ENCODE measurements at places on chromosomes 16 and 17.

DNA sequence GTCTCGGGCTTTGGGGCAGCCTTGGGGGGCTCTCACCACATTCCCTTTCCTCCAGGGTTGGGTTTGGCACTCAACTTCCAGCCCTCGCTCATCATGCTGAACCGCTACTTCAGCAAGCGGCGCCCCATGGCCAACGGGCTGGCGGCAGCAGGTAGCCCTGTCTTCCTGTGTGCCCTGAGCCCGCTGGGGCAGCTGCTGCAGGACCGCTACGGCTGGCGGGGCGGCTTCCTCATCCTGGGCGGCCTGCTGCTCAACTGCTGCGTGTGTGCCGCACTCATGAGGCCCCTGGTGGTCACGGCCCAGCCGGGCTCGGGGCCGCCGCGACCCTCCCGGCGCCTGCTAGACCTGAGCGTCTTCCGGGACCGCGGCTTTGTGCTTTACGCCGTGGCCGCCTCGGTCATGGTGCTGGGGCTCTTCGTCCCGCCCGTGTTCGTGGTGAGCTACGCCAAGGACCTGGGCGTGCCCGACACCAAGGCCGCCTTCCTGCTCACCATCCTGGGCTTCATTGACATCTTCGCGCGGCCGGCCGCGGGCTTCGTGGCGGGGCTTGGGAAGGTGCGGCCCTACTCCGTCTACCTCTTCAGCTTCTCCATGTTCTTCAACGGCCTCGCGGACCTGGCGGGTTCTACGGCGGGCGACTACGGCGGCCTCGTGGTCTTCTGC, 8.4 kb downstream of the SLC16A3 start:
- DNase-seq = no peak

GRCh38 chr17:33509331-33509730, 216.2 kb upstream of the ASIC2 start:
- no peak for DNase-seq

GRCh38 chr16:10824111-10824893, 5.7 kb upstream of the TVP23A start:
- no peak for DNase-seq

DNA sequence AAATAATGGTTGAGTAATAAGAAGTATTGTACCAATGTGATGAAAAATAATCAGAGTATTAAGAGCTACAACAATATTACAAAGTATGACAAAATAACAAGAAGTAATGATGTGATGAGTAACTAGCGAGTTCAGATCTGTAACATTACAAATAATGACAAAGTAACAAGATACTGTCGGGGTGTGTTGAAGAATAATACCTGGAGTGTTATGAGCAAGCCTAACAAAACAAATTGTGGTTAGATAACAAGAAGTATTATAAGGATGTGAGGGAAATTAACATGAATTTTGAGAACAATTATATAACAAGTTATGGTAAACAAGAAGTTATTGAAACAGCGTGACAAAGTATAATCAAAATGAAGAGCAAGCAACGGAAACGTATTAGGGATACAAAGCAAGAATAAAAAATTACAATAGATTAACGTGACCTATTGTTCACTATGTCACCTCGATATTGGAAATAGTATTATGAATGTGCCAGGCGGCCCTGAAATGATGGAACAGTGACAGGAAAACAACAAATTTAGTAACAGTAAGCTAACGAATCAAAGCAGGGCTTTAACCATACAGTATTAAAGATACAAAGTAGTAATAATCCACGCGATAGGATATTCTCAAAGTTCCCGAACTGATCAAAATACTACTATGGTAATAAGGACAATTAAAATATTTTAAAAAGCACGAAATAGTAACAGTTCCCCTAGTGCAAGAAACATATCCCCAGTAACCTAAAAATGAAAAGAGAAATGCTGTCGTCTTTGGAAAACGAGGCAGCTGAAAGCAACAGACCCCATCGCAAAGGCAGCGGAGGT, 1.6 kb downstream of the TBX4 start:
- DNase-seq = no peak

GRCh38 chr17:20896153-20896649, 146.6 kb downstream of the USP22 start:
- no peak for DNase-seq

GRCh38 chr17:38747463-38748148, 530 bp downstream of the PCGF2 start:
- DNase-seq = no peak

GRCh38 chr17:69870091-69870530, 204.9 kb upstream of the KCNJ16 start:
- no peak for DNase-seq

DNA sequence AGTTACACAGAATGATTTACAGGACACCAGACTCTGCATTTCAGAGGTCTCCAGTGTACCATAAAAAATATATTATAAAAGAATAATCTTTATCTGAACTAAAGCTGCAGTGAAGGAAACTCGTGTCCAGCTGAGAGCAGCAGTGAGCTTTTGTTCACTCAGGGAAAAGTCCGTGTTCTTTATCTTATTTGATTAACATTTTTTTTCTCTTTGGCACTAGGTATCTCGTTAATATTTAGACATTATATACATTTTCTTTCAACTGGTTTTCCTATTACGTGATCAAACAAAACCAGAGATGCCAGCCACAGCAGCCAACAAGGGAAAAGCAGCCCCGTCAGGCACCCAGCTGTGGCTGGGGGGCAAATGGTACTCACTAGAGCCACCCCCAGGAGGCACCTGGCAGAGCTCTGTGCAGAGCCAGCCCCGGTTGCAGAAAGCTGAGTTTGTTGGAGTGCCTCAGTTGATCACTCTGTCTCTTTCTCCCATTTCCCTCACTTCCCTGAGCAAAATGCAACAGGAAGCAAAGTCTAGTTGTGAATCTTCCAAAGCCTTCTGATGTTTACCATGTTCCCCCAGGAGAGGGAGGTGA, 1.1 kb upstream of the HS3ST4 start:
- DNase-seq = no peak

GRCh38 chr17:72602517-72603419, 481.9 kb downstream of the SOX9 start:
- DNase-seq = no peak

GRCh38 chr17:56011406-56012131, 141.7 kb upstream of the ANKFN1 start:
- no peak for DNase-seq

DNA sequence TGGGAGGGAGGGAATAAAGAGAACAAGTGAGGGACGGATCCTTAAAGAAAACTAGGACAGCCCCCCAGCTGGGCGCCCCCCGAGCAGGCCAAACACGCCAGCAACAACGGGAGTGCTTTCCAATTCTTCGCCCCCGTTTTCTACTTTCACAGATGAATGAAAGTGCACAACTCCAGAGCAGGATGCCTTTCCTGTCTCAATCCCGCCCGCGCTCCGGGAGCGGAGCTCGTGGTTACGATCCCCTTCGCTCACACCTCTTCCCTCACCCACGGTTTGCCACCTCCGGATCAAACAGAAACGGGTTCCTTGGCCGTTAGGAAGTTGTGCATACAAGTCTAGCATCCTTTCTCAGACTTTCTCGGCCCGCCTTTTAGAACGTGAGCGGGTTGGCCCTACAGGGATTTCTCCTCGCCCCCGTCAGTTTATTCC, 680 bp downstream of the SKA2 start:
- no peak for DNase-seq

DNA sequence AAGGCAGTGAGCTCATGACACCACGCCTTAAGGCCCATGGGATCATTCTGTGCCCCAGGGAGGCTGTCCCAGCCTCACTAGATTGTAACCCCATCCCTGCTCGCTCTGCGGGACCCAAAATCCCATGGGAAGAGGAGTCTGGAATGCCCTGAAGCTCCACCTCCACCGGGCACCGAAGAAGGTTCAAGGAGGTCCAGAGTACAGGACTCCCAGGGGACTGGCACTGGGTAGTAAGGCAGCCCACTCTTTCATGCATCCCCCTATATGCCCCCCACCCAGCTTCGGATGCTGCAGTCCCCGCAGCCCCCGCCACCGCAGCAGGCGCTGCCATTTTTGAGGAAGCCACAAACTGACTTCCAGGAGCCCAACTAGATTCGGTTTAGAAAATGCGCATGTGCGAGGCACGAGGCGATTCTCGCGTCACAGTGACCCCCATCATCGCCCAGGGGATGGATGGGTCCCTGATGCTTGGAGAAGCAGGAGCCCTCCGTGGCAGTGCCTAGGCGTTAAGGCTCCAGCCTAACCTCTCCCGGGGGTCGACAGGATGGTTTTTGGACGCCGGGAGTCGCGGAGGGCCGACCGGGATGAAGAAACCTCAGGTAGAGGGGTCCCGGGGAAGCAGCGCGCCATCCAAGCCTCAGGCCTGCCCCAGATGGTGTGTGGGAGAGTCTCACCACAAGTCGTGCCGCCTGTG, 1681.0 kb downstream of the TP53TG3F start:
- no peak for DNase-seq

DNA sequence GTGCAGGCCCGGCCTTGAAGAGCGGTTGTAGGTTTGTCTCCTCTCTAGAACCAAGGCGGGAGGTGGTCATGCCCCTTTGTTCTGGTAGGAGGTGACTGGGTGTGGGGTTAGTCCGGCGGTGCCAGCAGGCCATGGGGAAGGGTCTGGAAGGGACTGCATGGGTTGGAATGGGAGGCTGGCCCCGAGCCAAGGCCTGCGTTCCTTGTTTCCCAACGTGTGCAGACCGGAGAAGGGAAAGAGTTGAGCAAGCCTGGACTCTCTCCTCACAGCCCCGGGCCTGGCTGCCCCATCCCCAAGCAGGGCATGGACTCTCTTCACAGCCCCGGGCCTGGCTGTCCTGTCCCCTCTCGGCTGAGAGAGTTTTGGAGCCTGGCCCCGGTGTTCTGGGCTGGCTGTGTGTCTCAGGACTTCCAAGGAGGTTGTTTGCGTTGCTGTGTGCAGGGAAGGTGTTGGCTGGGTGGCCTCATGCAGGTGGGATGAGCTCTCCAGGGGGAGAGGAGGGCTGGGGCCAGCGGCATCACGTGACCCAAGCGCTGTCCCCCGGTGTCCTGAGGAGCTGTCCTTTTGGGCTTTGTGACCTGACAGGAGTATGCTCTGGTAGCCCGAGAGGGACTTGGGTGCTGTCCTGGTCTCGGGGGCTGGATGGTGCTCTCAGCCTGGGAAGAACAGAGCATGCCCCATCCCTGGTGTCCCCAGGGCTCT, 2.6 kb downstream of the CACNA1H start:
- DNase-seq = no peak

GRCh38 chr17:78923660-78924453, 1.3 kb downstream of the TIMP2 start:
- DNase-seq = no peak

- no peak for DNase-seq
These were observed 15.9 kb downstream of the TMEM92 start for GRCh38 chr17:50289991-50290702.

DNA sequence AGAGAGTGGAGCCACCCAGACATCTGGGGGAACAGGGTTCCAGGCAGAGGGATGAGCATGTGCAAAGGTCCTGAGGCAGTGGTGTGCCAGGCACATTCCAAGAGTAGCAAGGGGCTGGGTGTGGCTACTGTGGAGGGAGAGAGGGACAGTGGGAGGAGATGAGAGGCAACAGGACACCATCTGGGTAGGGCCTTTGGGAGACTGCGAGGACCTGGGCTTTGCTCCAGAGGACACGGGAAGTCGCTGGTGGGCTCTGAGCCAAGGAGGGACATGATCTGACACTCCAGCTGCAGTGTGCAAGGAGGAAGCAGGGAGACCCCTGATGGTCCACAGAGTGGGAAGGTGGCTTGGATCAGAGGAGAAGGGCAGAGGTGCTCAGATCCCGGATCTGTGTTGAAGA, 56.7 kb upstream of the MED9 start:
- DNase-seq = no peak

DNA sequence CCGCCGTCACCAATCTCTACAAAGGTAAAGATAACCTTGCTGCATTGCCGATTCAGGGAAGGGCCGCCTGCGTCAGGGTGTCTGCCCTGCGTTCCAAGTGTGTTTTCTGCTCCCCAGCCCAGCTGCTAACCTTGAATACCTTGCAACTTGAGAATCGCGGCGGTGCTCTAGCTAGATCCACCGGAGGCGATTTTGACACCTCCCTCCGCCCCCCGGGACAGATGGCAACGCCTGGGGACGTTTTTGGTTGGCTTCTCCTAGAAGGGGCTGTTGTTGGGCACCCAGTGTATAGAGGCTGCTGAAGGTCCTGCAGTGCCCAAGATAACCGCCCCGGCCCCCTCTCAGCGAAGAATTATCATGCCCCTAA, 1.5 kb downstream of the HAPSTR1 start:
- no peak for DNase-seq

GRCh38 chr16:66386629-66387622, 20.4 kb downstream of the CDH5 start:
- DNase-seq = no peak

- no peak for DNase-seq
These were observed 585 bp downstream of the MT2A start for GRCh38 chr16:56608876-56609462.

- no peak for DNase-seq
These were observed 624.3 kb upstream of the SOX9 start for GRCh38 chr17:71496552-71496951.

- no peak for DNase-seq
These were observed 457.0 kb upstream of the CDH5 start for GRCh38 chr16:65909310-65910050.

- no peak for DNase-seq
These were observed 361.3 kb downstream of the XYLT1 start for GRCh38 chr16:17109413-17109812.

- no peak for DNase-seq
These were observed 7.0 kb downstream of the CD2BP2 start for GRCh38 chr16:30348113-30348512.

GRCh38 chr17:5282642-5283217, 646 bp downstream of the RABEP1 start:
- DNase-seq = no peak

DNA sequence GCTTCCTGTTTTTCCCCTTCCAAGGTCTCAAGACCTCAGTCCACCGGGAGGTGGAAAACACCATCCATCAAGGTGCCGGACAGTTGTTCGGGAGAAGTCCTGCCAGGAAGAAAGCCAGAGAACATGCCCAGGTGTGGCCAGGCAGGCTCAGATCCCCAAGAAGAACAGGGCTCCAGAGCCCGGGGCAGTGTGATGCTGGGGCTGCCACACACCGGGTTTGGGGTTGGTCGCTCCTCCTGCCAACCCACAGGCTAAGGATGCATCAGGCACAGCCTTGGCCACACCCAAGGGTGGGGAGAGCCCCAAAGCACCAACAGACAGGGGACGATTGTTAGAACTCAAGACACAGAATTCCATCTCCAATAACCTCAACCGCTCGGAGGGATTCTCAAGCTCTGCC, 19.7 kb downstream of the ZFHX3 start:
- no peak for DNase-seq

- DNase-seq = no peak
These were observed 51.1 kb downstream of the ADAMTS18 start for GRCh38 chr16:77383606-77384187.

GRCh38 chr16:9192746-9193145, 101.3 kb downstream of the HAPSTR1 start:
- DNase-seq = no peak

DNA sequence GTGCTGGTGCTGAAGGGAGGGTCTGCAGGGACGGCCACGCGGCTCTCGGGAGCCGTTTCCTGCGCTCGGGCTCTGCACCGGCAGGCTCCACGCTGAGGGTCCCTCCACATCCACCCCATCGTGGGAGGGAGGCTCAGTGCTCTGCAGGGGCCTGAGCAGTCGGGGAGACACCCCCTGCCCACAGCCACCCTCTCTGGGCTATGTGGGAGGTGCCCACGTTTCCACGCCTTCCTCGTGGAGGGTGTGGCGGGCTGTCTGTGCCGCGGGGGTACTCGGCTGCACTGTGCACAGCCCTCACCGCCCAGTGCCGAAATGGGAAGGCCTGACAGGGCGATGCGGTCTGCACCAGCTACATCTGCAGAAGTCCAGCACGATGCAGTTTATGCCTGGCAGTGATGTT, 25.5 kb upstream of the ZNF750 start:
- no peak for DNase-seq

Measured in activated CD4-positive, alpha-beta T cell treated with anti-CD3 and anti-CD28 coated beads, Interleukin-2, amount 50 U/mL, for 24 hours (primary cell).